ENCODE measurements at places on chromosomes 6 and 20.

- DNase-seq: no peak
Observed at GRCh38 chr20:55090286-55090685, 614.9 kb downstream of the DOK5 start.

DNA sequence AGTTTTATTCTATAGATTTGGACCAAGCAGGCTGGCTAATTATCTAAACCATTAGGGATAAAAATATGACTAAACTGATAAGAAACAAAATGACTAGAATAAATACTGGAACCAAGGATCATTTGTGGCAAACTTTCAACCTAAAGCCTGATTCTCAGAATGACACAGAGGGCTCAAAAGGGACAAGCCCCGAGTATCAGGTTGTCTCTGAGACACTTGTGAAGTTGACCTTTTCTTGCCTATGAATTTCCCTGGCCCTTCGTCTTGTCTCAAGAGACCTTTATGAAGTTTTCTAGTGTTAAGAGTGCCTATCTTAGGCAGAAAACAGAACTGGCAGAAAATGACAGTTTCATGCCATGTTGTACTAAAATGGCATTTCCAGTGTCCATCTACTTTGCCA lies 68.3 kb downstream of the IMPG1 start:
- no peak for DNase-seq

- no peak for DNase-seq
Observed at GRCh38 chr20:4546786-4547185, 174.9 kb upstream of the PRND start.

DNA sequence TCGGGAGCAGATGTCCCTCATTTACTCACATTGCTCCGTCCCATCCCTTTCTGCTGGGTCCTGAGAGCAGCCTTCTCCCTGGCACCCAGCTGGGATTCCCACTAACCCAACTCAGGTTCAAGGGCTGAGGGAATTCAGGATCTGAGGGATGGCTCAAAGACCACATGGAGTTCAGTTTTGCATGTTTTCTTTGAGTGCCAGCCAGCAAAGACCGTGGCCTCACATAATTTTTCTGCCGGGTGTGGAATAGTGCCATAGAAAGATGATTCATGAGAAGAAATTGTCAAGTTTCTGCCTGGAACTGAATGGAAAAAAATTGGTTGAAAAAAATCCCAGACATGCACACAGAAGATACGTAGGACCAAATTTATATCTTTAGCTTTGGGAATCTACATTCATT lies 168.6 kb downstream of the CD83 start:
- no peak for DNase-seq
